ENCODE measurements at places on chromosomes 12 and 14.
A peak's percentile ranks its signal among the peaks of the same experiment; 100 is the strongest.

DNA sequence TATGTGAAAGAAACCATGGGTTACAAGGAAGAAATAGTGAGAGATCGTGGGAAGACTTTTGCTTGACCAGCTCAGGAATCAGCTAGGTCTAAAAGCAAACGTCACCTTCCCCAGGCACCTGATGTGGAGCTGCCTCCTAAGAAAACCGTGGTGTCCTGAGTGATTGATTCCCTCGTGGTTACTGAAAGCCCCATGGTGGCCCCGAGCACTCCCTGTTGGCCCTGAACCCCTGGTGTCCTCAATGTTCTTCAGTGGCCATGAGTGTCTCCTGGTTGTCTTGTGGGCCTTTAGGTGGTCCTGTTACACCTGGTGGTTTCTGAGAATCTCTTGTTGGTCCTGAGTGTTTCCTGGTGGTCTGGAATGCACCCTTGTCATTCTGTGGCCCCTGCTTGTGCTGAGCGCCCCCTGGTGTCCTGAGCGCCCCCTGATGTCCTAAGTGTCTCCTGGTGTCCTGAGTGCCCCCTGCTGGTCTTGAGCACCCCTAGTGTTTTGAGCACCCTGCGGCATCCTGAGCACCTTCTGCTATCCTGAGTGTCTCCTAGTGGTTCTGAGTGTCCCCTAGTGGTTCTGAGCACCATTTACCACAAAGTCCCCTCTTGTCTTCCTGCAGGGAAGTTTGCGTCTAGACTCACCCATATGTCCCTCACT lies 518.7 kb downstream of the TMEM121 start:
- peak; percentile 74 for DNase-seq

- no peak for DNase-seq
Measured at GRCh38 chr12:72136792-72137191, 135.4 kb upstream of the TRHDE start.

DNA sequence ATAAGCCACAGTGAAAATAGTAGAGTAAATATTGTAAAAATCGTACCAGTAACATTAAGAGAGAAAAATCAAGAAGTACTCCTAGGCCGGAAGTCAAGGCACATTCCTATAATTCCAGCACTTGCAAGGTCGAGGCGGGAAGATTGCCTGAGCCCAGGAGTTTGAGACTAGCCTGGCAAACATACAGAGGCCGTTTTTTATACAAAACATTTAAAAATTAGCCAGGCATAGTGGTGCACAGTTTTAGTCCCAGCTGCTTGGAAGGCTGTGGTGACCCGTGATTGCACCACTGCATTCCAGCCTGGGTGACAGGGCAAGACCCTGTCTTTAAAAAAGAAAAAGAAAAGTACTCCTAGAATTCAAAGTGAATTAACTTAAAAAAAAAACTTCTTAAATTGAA lies 341.8 kb downstream of the C12orf50 start:
- no peak for DNase-seq

- DNase-seq: no peak
Measured at GRCh38 chr12:29499235-29499634, 1.7 kb upstream of the OVCH1 start.

DNA sequence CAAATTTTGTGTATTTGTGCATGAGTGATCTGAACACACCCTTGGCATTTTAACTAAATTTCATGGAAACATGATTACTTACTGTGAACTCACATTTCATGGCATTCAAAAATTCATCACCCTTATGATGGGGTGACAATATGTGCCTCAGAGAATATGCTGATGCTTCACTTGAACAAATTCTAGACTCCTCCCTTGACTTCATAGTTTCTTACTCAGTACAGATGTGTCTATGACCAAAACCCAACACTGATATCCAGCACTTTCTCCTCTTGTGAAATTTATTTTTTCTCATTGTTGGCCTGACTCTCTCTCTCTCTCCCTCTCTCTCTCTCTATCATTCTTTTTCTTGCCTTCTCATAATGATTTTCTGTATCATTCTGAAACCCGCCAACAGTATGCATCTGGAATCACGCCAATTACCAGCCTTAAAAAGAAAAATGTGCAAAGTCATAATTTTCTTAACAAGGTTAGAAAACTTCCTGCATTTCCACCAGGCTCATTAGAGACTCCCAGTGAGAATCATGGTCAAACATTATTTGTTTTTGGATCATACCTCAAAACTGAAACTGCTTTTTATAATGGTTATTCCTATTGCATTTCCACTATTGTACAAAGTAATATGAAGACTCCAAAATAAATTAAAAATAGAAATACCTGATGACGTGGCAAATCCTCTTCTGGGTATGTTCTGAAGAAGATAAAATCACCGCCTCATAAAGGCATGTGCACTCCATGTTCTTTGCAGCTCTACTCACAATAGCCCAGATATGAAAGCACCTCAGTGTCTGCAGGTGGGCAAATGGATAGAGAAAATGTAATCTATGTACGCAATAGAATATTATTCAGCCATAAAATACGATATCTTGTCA lies 722.2 kb downstream of the TMEM121 start:
- DNase-seq: no peak

- no peak for DNase-seq
Measured at GRCh38 chr12:49543914-49544815, 5.3 kb downstream of the KCNH3 start.

DNA sequence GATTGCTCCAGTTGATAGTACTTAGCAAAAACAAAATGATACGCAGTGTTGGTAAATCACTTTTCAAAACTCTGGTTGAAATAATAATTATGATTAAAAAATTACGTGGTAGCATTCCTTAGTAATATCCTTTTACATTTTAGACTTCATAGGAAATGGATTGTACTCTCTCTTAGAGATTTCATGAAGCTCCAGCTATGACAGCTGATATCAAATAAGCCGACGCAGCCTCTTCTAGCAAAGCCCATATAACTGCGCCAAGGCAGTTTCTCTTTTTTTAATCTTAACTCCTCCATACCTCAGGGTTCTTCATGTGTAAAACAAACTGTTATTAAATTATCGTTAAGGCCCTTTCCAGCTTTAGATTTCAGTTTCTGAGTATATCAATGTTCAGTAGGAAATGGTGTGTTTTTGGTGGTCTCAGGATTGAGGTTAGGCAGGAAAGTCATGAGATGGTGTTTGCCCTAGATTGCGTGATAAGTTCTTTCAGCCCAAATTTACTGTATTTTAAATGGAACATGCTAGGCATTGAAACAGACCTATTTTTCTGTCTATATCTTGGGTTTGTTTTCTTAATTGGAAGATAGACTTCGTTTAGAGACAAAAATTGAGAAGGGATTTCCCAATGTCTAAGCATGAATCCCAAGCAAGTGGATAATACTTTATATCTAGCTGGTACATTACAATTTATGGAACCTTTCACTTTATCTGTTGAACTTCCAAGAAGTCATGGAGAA lies 902 bp upstream of the CFL2 start:
- no peak for DNase-seq

- no peak for DNase-seq
Measured at GRCh38 chr12:26331960-26332359, 136.6 kb downstream of the SSPN start.

DNA sequence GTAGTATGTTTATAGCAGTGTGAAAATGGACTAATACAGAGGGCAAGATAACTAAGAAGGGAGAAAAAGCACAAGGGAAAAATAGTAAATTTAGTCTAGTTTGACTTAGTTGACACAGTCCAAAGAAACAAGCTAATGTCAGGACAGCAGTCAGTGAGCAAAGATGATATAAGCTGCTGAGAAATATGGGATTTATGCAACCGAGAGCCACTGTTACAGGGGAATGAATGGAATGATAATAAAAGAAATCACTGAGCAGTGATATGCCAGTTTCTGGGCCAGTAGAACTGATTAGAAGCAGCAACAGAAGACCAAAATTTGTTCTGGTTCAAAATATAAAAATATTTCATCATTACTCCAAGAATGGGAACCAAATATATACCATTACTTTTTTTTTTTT lies 60.1 kb downstream of the R3HDM2 start:
- no peak for DNase-seq

DNA sequence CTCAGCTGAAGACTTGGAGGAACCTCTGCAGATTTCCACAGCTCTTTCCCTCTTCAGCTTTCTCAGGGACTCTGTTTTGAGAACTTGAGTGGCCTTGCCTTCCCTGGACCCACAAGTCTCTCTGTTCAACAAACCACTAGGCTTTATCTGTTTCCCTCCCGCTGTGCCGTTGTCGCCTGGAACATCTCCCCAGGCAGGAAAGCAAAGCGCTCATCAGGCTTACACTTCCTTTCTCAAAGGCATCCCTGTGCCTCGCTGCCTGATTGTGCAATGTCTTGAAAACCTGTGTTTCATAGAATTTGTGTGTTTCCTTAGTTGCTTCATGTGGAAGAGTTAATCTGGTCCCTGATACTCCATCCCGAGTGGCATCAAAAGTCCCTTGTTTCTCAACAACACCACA lies 64.1 kb downstream of the PPM1A start:
- no peak for DNase-seq

DNA sequence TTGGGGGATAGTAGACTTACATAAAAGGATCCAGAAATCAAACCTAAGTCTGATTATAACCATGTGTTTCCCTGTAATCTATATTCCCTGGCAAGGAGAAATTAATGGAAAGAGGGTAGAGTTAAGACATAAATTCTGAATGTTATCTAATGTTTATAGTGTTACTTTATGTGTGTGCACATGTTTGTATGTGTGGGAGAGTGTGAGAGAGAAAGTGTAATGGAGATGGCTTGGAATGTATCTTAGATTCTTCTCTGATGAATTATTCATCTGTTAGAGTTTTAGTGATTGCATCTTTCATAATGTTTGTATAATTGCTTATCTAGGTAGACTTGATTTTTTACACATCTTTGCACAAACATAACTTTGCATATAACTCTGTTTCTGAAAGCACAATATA lies 490.9 kb downstream of the FLRT2 start:
- DNase-seq: no peak
